ENCODE measurements at places on chromosomes 12 and 14.

DNA sequence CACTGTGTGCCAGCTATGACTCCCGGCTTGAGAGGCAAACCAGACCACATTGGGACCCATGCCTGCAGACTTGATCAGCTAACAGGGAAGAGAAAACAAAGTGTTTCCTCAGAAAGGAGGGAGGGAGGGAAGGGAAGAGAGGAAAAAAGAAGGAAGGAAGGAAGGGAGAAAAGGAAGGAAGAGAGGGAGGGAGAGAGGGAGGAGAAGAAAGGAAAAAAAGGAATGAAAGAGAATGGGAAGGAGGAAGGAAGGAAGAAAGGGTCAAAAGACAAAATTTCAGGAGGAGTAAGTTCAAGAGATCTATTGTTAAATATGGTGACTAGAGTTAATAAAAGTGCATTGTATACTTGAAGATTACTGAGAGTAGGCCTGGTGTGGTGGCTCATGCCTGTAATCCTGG lies 18.9 kb downstream of the FIGNL2 start:
- DNase-seq = no peak

DNA sequence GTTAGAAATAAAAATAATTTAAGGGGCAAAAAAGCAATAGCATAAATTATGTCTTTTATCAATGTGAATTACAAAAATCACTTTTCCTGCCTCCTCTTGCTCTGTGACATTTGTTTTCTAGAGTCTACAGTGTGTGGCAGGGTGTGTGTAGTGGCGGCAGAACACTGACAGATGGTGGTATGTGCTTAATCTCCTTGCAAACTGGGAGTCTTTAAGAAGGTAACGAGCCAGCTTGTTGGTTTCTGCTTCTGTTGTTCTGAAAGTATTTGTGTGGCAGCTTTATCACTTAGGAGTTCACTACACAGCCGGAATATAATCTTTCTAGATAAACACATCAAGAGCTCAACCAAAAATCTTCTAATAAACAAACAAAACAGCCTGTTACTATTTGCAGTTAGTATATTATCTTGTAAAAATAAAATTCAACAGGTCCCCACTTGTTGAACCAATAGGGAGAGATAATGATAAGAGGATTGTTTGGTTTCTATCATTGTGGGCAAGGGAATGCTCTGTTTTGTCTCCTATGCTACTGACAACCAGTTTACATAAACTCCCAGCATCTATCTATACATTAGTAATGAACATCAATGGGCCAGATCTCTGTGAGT lies 13.0 kb downstream of the CDKL1 start:
- no peak for DNase-seq

DNA sequence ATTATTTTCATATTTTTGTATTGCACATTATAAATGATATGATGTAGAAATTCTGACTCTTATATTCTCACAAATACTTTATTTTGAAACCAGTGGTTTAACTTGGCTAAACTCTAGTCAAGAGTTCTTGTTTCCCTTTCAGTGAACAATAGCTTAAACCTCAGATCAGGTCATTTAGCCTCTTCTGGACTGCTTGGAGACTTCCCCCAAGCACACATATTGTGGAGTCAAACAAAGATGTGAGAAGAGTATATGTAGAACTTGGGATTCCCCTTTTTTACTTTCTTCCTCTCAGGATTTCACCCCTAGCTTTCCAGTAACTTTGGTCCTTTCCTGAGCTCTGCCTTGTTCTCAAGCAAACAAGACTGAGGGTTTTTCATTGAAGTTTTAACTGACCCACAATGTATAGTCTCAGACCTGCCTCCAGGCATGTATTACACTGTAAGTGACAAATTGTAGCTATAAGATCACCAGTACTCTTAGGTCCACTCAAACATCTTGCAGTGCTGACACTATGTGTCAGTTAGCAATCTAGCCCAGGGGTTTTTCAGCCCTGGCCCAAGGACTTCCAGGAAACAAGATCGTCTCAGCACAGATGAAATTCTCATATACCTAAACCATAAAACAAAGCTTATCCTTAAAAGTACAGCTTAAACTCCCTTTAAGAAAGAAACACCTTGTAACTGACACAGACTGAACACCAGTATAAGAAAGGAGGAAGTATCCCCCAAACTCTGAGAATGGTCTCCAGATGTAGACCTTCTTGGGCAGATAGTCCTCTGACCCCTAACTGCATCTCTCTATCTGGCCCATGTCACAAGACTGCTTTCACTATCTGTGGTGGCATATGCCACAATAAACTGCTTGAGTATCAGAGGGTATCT lies 98.6 kb downstream of the SLC6A15 start:
- DNase-seq = no peak

- no peak for DNase-seq
Observed at GRCh38 chr14:43640718-43641267, 866.3 kb downstream of the FSCB start.

DNA sequence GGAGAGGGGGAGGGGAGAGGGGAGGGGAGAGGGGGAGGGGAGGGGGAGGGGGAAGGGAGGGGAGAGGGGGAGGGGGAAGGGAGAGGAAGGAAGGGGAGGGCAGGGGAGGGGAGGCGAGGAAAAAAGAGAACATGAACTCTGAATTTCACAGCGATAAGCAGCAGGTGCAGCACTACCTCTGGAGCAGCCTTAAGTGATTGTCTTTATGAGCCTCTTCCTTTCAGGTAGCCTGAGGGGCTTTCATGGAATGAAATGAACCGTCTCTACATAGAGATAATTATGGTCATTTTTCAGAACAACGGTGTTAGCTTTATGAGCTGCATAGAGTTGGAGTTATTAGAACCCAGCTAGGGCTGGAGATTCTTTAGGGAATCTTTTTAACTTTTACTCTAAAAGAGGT lies 18.1 kb upstream of the PTCSC3 start:
- DNase-seq = no peak

- no peak for DNase-seq
Observed at GRCh38 chr14:49056021-49056420, 530.2 kb downstream of the RPS29 start.

DNA sequence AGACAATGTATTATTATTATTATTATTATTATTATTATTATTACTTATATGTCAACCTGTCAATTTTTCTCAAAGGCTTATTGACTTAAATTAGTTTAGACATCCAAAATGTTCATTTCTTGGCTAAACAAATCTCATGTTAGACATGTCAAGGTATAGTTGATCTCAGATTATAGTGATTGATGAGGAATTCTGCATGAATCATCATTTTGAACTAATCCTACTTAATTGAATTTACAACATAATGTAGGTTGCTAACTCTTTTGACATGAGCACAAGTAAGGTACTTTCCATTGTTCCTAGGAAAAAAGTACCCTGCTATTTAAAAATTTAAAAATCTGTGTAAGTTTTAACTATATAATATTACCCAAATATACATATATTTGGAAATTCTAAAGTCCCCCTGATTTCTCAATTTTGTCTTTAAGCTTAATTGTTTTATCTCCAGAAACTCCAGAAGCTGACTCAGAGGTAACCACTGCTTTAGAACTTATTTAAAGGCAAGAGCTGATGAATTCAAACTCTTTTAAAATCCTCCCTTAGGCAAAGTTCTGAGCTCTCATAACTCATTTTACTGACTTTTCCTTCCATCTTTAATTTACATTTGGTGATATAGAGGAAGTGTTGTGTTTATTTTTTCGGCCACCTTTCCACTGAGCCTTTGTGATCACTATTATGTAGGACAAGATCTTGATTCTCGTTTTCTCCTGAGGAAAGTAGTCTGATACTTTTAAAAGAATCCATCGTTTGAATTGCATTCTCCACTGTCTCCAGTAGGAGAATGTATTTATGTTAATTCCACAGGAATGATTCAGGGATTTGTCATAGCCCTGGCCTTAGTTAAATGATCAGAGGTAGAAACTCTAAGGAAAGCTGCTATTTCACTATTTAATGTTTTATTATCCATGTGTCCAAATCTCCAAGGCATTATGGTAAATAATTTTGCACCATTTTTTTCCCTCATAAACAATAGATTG lies 1304.5 kb downstream of the AACS start:
- DNase-seq = no peak

All from right lung (tissue), 10 donors.